Glutamatergic neuron (in vitro differentiated cells): ENCODE measurements at places on chromosomes 16 and 17.

- DNase-seq: peak; percentile 95
Observed at GRCh38 chr16:228852-229730, at the start of gene LUC7L. Gene LUC7L, minus strand, starts transcription at chr16:229449. Its CDS starts 110 bp downstream, at chr16:229339.

GRCh38 chr16:31542763-31543162, 15.1 kb downstream of the AHSP start:
- DNase-seq: no peak

DNA sequence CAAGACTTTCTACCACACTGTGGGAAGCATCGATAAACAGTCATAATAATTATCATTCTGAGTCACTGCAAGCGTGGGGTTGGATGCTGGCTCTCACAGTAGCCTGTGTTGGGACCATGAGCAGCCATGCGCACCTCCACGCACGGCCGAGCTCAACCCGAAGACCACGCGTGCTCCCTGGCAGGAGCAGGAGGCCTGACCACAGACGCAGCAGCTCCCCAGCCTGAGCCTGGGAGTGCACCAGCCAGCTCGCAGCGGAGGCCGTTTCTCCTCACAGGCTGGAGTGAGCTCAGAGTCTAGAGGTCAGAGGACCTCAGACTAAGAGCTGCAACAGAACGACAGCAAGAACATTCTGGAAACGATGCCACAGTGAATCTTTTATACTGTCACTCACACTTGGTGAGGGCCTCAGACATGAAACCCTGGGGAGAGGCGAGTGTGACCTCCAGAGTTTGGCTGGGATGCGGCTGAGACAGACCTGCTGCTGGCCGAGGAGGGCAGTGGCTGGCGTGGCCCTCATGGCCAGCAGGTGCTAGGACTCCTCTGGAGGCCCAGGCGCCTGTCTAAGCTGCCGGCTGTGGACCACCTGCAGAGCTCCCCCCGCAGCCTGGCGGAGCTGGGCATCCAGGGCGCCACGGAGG, 6.0 kb downstream of the NDUFAF8 start:
- peak; percentile 23 for DNase-seq

GRCh38 chr17:42291129-42291528, 2.8 kb downstream of the STAT5A start:
- no peak for DNase-seq

DNA sequence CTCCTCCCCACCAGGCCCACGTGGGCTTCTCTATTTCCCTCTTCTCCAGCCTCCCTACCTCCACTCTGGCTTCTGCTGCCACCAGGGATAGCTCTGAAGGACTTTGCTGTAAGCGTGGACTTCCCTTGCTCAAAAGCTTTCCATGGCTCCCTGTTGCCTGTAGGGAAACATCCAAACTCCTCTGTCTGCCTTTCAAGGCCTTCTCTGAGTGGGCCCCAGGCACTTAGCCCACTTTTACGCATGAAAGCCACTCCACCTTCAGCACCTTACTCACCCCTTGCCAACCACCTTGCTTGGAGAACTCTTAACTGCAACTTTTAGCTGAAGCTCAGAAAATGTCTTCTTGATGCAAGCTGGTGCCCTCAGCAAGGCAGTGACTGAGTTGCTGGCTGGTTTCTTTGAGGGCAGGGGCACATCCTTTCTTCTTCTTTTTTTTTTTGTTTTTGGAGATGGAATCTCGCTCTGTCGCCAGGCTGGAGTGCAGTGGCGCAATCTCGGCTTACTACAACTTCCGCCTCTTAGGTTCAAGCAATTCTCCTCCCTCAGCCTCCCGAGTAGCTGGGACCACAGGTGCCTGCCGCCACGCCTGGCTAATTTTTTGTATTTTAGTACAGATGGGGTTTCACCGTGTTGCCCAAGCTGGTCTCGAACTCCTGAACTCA, 52.0 kb upstream of the DLX4 start:
- no peak for DNase-seq

- DNase-seq: peak; percentile 48
Observed at GRCh38 chr17:50865060-50865867, 890 bp downstream of the TOB1 start.

- no peak for DNase-seq
Observed at GRCh38 chr17:79975498-79976134, 60.1 kb downstream of the TBC1D16 start.

- DNase-seq: peak; percentile 89
Observed at GRCh38 chr17:8073627-8074484, 13.7 kb downstream of the ALOX12B start.
